CD14-positive monocyte (primary cell): ENCODE measurements at places on chromosomes 7 and 10. TPM values are rescaled to one million over a fixed set of nuclear protein-coding genes. Genes with fewer than 3 reads are reported as not detected.

DNA sequence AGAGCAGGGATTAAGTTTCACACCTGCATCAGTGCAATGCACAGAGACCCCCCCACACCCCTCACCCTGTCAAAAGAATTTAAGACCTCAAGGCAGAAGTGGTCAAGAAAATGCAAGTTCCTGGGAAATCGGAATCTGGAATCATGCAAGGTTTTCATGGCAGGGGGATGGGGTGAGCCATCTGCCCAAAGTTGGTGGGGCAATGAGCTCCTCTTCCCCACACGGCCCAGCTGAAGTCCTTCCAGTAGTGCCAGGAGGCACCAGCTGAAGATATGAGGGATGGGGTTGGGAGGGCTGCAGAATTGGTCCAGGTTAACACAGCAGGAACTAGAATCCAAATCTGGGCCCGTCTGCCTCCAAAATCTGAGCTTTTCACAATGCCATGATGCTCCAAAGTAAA lies 25.0 kb upstream of the TMEM273 start:
- DNase-seq: no peak

DNA sequence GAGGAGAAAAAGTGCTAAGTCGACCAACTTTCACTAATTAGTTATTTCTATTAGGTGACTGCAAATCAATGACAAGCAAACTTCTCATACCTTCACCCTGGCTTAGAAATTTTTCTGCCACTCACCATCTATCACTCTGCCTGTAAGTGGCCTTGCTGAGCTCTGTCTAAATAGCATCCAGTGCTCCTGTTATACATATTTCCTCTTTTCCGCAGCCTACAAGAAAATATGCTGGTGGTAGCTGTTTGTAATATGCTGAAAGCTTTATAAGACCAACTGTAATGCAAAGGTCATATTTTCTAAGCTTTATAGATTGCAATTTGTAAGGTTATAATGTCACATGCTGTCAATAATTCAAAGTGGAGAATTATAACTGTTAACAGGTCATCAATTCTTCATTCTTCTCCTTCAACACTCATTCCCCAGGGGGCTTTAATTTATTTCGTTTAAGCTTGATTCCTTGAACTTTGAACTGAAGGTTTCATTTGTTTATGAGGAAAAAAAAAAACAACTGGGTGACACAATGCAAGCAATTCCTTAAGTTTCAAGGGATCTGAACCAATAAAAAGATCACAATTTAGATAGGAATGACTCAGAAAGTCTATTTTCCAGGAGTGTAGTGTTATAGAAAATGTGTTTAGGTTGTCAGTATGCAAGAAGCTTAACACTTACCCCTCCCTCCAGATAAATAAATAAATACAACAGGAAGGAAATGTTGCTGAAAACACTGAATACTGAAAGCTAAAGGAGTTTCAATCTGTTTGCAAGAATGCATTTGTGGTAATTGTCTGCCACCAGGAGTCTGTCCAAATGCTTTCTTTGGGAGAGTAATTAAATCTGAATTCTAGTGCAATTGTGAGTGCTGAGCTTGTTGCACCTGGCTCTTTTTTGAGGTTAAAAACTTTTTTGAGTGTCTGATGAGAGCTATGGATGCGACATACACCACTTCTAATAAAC lies 183.7 kb downstream of the SORCS1 start:
- DNase-seq: no peak

- DNase-seq: peak; percentile 56
Observed at GRCh38 chr7:87152897-87153641, 816 bp downstream of the DMTF1 start.

DNA sequence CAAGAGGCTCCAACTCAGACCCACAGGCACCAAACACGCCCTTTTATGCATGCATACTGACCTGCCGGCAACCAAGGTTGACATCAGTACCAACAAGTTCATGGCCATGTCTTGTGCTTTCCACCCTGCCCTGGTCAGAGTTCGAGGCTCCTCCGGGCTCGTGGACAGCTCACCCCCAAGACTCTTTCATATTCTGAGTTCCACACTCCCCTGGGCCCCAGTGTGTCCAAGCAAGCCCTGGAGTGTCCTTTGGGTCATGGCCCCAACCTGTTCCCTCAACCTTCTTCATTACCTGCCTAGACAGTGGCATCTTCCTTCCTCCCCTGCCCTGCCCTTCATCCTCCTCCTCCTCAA lies 40.5 kb downstream of the HIF1AN start:
- no peak for DNase-seq

The SNX8 gene
- polyA plus RNA-seq: 43.7 TPM

- DNase-seq: peak; percentile 55
Observed at GRCh38 chr7:30478349-30479201, at the start of gene NOD1. Gene NOD1, minus strand, starts transcription at chr7:30478784. Its CDS starts 21,863 bp downstream, at chr7:30456921.
